A673 (cell line): ENCODE measurements at places on chromosomes 16 and 17. TPM values are rescaled to one million over a fixed set of nuclear protein-coding genes. Genes with fewer than 3 reads are reported as not detected.

- no peak for DNase-seq
These were observed 7.7 kb downstream of the CBX4 start for GRCh38 chr17:79831265-79832217.

DNA sequence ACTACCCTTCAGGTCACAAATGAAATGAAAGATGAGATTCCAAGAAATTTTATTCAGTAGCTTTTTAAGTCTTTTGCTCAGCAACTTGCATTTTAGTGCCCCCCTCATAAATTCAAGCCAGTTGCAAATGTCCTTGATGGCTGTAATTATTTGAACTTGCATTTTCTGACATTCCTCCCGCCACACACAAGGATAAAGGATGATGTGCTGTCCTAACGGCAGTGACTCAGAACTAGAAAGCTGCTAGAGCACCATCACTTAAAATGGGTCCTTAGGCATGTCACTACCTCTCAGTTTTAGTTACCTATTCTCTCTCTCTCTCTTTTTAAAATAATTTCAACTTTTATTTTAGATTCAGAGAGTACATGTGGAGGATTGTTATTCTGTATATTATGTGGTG, 306.7 kb downstream of the CNTNAP4 start:
- no peak for DNase-seq

DNA sequence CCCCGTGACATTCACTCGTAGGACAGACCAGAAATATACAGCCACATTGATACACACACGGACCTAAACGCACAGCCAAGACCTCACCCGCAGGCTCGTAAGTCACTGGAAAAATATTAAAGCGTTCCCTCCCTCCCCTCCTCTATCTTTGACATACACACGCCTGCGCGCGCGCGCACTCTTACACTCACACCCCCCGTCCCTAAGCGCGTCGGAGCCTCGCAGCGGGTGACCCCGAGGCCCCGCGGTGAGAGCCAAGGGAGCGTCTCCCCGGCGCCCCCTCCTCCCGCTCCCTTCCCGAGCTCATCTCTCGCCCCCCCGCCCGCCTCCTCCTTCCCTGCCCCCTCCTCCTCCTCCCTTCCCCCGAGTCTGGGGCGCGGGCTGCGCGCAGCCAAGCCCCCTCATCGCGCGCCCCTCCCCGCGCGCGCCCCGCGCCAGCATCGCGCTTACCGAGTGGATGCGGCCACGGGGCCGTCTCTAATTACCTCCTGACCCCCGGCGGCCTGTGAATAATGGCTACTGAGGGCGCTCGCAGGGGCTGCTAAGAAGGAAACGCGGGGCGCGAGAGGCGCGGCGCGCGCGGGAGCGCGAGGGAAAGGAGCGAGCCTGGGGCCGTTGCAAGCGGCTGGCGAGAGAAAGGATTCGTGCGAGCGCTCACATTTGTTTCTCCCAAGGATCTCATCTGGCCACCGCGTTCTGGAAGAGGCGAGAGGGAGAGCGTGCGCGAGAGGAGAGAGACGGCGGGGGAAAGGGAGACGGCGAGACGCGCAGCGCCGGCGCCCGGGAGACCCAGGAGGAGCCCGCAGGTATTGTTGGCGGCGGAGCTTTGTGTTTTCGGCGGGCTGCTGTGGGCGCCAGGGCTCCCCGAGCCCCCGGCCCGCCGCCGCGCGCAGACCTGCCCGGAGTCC, 42.4 kb downstream of the RAI1 start:
- peak; percentile 88 for DNase-seq

DNA sequence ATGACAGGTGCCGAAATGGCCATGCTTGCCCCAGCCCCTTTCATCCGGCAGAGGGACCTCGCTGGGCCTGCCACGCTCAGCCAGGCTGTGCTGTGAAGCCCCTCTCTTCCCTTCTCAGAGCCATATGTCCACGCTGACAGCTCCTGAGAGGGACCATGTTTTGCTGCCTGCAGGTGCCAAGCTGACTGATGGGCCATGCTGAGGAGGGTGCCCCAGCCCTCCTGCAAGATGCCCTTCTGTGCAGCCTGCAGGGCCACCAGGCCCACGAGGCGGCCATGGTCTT, 33.1 kb upstream of the CDH15 start:
- DNase-seq, result no peak

DNA sequence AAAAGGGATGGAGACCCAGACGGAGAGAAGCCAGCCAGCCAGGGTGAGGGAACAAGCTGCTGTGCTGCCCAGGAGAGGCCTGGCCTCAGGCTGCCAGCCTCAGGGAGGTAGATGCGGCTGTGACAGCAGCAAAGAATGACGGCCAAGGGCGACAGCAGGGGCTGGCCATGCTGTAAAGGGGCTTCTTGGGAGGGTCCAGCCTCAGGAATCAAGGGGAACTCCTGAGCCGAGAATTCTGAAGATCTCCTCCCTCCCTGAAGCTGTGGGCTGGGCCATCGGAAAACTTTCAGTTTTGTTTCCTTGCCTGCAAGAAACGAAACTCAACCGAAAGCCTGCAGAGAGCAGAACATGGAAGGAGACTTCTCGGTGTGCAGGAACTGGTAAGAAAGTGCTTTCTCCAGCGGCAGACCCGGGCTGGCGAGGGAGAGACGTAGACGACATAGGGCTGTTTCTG, at the start of gene XAF1:
TSS of gene XAF1 (plus strand) at position 316 of the 454 bp plus-strand sequence. CDS start at position 349, 33 bp downstream.
- no peak for DNase-seq

DNA sequence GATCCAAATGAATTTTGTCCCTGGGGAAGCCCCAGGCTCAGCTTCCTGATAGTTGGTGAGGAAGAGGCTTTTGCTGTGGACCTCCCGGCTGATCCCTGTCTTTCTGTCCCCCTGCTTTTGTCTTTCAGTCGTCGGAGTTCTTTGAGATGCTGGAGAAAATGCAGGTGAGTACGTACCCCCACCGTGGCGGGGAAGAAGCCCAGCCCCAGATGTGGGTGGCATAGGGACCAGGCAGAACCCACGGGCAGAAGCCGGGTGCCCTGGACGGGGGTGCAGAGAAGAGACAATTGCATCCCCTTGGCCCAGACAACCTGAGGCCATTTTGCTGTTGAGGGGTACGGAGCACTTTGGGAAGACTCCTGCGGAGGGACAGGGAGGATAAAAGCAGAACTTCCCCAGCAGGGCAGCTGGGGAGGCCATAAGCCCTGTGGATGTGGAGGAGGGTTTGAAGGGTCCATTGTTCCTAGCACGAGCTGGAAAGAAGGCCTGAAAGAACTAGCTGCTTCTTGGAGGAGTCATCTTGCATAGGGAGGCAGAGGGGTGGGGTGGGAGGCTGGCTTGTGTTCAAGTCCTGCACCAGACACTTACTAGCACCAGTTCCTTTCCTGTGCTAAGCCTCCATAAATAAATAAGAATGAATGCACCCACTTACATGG, 105.6 kb downstream of the OR1D5 start:
- DNase-seq, result no peak

DNA sequence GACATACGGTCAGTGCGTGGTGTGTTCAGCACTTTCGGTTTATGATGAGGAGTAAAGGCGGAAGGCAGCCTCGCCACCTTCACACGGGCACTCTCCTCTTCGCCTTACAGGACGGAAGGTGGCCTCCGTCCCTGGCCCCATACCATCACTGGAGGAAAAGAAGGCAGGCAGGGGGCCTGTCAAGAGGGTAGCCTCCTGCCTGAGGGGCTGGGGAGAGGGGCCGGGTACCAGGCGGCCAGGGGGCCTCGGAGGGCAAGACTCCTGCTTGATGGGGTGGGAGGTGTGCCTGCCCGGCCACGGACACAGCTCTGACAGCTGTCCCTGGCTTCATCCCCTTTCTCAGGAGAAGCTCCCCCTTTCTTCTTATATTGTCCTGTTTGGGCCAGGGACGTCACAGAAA, 15.6 kb upstream of the SLC38A8 start:
- no peak for DNase-seq

- DNase-seq, result no peak
These were observed 1030.3 kb downstream of the CDH8 start for GRCh38 chr16:61005952-61006351.

Gene GAS2L2
- not detected in 2 replicates for total RNA-seq

Gene MYO19
- 53.0 and 61.1 TPM in 2 replicates for total RNA-seq

Gene WFDC1
- not detected in 2 replicates for total RNA-seq

Gene ABCC3
- 0.56 and 1.2 TPM in 2 replicates for total RNA-seq
